COLO829 (cell line): ENCODE measurements at places on chromosomes 11 and 22.

DNA sequence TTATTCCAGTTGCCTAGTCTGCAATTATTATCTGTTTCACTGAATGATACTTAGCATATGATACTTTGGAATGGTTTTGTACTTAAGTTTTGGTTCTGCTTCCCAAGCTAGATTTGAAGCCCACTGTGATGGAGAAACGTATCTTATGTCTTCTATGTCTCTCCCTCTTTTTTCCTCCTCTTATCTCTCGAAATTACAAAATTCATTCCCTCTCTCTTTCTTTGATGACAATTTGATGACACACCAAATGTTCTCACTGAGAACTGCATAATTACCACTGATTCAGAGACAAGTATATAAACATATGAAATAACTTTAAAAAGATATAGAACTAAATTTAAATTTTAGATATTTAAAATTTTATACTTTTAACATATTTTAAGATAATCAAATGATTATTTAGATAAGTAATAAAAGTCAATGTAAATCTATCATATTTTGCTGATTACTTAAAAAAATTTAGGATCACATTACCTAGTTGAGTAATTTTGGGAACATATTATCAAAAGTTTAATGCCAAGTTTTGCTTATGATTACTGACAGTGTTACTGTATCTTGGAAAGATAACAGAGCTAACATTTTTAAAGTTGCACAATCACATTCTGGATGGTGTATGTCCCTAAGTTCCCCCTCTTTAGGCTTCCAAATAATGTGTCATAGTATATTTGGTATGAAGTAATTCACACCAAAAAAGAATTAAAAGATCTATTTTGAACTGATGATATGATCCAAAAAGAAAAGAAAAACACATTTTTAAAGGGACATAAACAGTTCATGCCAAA, 255.3 kb downstream of the SBF2 start:
- no peak for DNase-seq

DNA sequence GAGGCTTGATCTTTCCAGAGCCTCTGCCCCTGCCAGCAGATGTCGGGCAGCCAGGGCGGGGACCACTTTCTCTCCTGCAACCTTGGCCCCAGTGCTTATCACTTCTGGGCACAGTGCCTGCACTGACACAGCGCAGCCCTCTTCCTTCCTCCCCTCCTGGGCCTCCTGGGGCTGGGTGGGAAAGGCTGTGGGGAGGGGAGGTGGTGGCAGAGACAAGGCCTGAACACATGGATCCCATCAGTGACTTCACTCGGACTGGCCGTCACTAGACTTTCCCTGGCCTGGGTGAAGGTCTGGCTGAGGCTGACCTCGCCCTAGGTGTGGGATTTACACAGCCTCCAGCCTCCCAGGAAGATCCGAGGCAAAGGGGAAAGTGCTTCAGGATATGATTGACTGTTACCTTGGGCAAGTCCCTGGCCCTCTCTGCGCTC, 68.1 kb downstream of the LRRC32 start:
- no peak for DNase-seq

DNA sequence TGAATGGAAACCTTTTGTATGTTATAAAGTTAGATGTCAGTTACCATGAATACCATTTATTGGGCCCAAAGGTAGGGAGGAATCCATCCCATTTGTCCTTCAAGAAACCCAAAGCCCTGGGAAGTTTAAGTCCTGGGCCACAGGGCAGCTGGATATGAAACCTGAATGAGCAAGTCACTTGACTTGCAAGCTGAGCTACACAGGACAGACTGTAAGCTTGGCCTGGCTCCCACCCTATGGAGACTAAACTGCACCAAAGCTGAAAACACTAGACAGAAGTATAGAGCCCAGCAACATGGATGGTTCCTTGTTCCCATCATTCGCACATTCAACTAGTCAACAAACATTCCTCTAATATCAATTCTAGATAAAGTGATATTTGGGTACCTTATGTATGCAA, 71.3 kb downstream of the KCNC1 start:
- no peak for DNase-seq

GRCh38 chr22:48346911-48347310, 1480.8 kb downstream of the BRD1 start:
- DNase-seq: no peak

DNA sequence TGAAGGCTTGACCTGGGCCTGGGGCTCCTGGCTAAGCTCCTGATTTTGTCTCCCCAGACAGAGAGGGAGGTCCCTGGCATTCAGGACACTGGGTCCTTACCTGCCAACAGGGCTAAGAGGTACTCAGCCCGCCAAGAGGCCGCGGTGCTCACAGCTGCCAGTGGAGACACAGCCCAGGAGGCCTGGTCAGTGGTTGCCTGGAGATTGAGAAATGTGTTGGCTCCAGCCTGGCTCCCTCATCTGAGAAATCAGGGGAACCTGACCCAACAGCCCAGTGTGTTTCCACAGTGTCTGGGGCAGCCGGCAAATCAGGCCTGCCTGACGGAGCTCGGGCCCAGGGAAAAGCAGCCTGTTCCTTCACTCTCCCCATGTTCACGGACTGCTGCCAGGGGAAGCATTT, 79.4 kb upstream of the NAV2 start:
- DNase-seq: no peak
